ENCODE measurements at places on chromosomes 6 and 20.

DNA sequence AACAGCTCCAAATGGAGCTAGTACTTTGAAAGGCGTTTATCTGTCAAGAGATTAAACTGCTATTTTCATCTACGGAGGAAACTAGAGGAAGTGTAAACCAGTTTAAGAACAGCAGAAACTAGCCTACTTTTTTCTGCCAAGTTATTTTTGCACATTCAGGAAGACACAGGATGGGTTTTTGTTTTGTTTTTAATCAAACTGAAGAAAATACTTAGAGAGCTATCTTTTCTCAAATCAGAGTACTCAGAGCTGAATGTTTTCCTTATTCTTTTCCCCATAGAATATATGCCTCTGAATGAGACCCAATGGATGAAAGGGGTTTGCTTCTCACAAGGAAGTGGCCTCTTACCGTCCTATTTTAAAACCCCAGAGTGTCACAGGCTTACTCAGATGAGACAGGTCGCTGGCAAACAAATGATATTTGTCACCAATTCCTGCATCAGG lies 538.5 kb downstream of the CD83 start:
- H3K27me3 ChIP-seq: peaks cover 10% of the 10 kb centered on the region
- H3K27ac ChIP-seq: no peak overlapping the region
- H3K4me1 ChIP-seq: peaks cover 6% of the 10 kb centered on the region
- no peaks in the 10 kb centered on the region for H3K36me3 ChIP-seq
- no peak overlapping the region for H3K4me3 ChIP-seq
- DNase-seq: no peak

- no peaks in the 10 kb centered on the region for H3K27me3 ChIP-seq
- no peak overlapping the region for H3K27ac ChIP-seq
- H3K4me1 ChIP-seq: peaks cover 31% of the 10 kb centered on the region
- DNase-seq: no peak
These were observed 4.5 kb downstream of the CD164 start for GRCh38 chr6:109377717-109378116.

DNA sequence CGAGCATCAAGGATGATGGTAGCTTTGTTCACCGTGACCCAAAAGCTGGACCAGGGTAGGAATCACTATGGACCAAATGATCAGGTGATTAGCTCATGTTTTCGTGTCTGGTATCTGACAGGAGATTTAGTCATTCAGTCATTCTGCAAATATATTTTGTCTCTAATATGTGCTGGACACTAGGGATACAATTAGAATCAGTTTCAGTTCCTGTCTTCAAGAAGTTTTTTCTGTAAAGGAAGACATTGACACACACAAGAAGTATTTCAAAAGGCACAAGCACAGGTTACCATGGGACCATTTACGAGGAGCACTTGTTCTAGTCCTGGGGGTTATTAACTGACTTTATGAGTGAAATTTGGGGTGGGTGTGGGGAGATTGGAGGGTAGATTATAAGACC lies 244.9 kb downstream of the HIVEP2 start:
- H3K4me3 ChIP-seq: no peak overlapping the region
- H3K4me1 ChIP-seq: peaks cover 24% of the 10 kb centered on the region
- no peak for DNase-seq
- no peaks in the 10 kb centered on the region for H3K36me3 ChIP-seq
- no peak overlapping the region for H3K27ac ChIP-seq
- H3K27me3 ChIP-seq: peaks cover 3% of the 10 kb centered on the region

GRCh38 chr6:45327956-45328522 lies at the start of gene RUNX2:
TSS of gene RUNX2 (plus strand) at chr6:45328330. CDS start at chr6:45328727, 397 bp downstream.
- no peaks in the 10 kb centered on the region for H3K36me3 ChIP-seq
- H3K27ac ChIP-seq: peak within 1 kb of the TSS; percentile 19
- peak within 1 kb of the TSS; percentile 20 for H3K4me3 ChIP-seq
- no peak for DNase-seq
- peaks cover 15% of the 10 kb centered on the region for H3K4me1 ChIP-seq

- DNase-seq: no peak
- H3K4me3 ChIP-seq: no peak overlapping the region
- H3K4me1 ChIP-seq: peaks cover 30% of the 10 kb centered on the region
- H3K27ac ChIP-seq: no peak overlapping the region
- no peaks in the 10 kb centered on the region for H3K36me3 ChIP-seq
- H3K27me3 ChIP-seq: peaks cover 34% of the 10 kb centered on the region
These were observed 32.7 kb upstream of the CST7 start for GRCh38 chr20:24916412-24916811.

DNA sequence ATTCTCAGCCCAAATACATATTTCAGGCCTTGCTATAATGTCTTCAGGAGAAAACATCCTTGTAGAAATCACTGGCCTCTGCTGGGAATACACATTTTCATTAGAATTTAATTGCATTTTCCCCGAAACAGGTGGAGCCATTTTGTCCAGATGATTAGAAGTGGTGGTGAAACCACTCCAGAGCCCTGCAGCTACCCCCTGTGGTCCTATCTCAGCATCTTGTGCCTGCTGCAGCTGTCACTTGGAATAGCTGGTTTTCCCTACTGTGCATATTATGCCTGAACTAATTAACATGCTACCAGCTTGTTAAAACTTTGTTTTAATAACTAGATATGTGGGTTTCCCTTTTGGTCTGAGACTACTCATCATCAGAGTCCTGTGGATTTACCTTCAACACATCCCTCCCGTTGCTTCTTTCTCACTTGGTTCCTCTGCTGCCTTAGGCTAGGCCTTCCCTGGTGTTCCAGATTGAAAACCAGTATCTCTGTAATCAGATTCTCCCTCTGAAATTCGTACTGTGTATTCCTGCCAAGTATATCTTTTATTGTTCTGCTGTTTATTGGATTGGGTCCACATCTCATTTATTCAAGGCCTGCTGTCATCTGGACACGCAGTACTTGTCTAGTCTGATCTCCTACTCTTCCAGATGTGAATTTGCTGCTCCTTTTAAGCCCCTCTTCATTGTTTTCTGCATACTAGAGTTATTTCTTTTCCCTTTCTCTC lies 15.2 kb downstream of the DNAH8 start:
- no peaks in the 10 kb centered on the region for H3K36me3 ChIP-seq
- H3K27me3 ChIP-seq: peaks cover 13% of the 10 kb centered on the region
- no peak for DNase-seq
- no peak overlapping the region for H3K27ac ChIP-seq
- H3K4me3 ChIP-seq: no peak overlapping the region

DNA sequence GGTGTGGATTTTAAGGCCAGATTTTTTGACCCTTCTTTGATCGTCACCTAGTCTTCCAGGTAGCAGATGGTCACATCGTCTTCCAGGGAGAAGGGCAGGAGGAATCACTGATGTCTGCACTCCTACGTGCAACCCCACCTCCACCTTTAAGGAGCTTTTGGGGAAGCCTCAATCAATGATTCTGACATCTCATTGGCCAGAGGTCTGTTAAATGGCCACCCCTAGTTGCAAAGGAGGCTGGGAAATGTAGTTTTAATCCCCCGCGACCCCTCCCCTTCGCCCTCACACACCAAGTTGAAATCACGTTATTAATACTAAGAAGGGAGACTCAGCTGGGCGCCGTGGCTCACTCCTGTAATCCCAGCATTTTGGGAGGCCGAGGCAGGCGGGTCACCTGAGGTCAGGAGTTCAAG lies 151.4 kb downstream of the BCAS1 start:
- no peaks in the 10 kb centered on the region for H3K36me3 ChIP-seq
- peaks cover 18% of the 10 kb centered on the region for H3K27me3 ChIP-seq
- peak; percentile 53 for DNase-seq
- no peak overlapping the region for H3K27ac ChIP-seq
- H3K4me1 ChIP-seq: peaks cover 44% of the 10 kb centered on the region

DNA sequence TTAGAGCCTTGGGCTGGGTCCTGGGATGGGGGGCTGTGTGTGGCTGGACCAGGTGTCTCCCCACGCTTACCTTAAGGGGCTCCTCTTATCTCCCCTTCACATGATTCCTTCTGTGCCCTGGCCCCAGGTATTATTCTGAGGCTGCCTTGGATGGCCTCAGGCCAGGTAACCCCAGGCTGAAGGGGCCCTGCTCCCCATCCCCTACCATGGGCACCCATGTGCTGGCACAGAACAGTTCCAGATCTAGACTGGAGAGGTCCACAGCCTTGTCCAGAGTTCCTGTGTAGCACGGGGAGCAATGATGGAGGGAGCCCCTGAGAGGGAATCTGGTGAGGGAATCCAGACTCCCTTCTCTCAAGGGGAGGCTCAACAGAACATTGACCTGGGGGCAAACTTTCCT lies 32.1 kb downstream of the MOCS1 start:
- H3K4me1 ChIP-seq: peaks cover 23% of the 10 kb centered on the region
- H3K27me3 ChIP-seq: peaks cover 7% of the 10 kb centered on the region
- no peak overlapping the region for H3K27ac ChIP-seq
- H3K36me3 ChIP-seq: peaks cover 49% of the 10 kb centered on the region
- DNase-seq: no peak

DNA sequence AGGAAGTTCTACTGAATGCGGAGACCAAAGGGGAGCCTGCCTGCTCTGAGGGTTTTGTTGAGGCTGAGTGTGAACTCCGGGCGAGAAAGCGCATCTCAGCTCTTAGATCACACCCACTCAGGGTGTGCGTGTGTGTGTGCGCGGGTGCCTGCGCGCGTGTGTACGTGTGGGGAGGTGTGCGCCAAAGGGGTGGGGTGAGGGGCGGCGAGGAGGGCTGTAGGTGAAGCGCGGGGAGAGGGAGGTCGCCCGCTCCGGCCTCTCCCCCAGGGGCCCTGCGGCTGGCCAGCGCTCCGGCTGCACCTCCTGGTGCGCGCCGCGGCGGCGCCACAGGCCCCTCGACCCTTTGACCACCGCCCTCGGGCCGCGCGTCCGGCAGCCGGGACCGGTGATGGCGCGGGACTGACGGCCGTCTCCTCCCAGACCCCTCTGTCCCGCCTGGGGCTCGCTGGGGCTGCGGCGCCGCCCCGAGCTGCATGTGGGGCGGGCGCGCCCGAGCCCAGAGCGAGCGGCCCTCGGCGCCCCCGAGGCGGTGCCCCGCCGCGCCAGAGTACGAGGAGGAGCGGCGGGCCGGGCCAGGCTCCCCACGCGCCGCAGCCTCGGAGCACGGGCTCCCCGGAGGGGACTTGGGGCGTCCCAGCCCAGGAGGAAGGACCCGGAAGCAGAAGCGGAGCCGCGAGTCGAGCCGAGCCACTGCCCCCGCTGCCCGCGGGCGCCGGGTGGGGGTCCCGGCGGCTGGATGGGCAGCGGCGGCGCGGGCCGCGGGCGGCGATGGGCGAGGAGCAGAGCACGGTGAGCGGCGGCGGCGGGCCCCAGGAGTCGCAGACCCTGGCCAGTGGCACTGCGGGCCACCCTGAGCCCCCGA lies at the start of gene RNF217:
Gene RNF217 (plus strand): TSS at position 661 of the 862 bp plus-strand sequence. CDS start 108 bp downstream, at position 769.
- no peaks in the 10 kb centered on the region for H3K27me3 ChIP-seq
- H3K4me1 ChIP-seq: peaks cover 52% of the 10 kb centered on the region
- H3K27ac ChIP-seq: peak within 1 kb of the TSS; percentile 88
- peaks cover 12% of the 10 kb centered on the region for H3K36me3 ChIP-seq

- no peak for DNase-seq
- H3K4me3 ChIP-seq: no peak overlapping the region
- peaks cover 44% of the 10 kb centered on the region for H3K36me3 ChIP-seq
- peaks cover 20% of the 10 kb centered on the region for H3K4me1 ChIP-seq
- no peak overlapping the region for H3K27ac ChIP-seq
These were observed 12.6 kb downstream of the SPTLC3 start for GRCh38 chr20:13021205-13021970.

- H3K36me3 ChIP-seq: no peaks in the 10 kb centered on the region
- H3K4me3 ChIP-seq: no peak overlapping the region
- H3K27me3 ChIP-seq: peaks cover 4% of the 10 kb centered on the region
- no peak overlapping the region for H3K27ac ChIP-seq
- no peak for DNase-seq
These were observed 9.4 kb downstream of the ADTRP start for GRCh38 chr6:11769244-11769643.
